ENCODE measurements at places on chromosomes 2 and 18.
A peak's percentile ranks its signal among the peaks of the same experiment; 100 is the strongest.

DNA sequence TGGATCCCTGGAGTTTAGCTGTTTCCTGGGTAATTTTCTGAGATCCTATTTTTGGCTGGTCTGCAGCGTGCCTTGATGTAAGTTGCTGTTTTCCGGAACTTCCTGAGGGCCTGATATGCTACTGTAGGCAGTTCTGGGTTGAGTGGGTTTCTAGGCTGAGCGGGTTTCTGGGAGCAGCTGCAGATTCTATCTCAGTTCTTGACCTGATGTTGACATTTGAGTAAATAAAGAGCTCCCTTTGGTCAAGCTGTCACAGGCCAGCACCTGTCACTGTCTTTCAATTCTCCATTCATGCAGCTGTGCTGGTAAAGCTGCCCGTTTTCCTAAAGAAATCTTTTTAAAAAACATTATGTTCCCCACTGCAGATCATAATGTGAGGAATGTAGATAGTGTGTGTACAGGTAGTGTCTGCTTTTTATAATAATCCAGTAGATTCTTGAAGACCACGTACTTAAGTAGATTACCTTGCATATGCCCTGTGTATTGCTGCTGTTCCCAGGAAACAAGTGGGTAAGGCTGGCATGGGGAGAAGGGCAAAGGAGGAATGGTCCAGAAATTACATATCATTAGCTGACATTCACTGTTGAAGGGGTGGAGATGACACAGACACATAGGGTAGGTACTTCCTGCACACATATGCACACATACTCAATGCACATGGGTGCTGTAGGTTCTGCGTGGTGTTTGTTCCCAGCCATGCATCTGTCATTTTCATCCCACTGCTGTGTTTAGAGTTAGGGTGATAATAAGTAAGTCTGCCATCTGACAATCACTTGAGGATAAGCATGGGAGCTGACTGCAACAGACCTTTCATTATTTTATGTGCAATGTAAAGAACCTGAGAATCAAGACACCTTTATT lies 25.9 kb downstream of the CD28 start:
- no peak for DNase-seq

GRCh38 chr2:46364797-46365457 lies 67.7 kb downstream of the EPAS1 start:
- peak; percentile 42 for DNase-seq

DNA sequence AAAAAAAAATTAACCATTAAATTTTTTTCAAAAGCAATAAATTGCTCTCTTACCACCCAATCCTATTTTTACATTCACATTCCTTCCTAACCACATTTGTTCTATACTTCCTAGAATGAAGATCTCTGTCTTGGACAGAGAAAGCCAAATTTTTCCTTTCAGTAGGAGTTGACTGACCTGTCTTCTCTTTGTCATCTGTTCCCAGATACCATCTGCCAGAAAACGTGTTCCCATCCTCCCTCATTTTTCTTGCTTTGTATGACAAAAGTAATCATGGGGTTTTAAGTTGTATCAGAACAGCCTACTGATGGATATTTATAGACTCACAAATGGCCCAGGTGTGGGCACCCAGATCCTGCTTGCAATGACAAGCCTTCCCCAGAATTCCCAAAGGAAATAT lies 182.1 kb downstream of the CYP26B1 start:
- no peak for DNase-seq

- DNase-seq, result no peak
Observed at GRCh38 chr2:213065583-213066442, 85.6 kb downstream of the IKZF2 start.

- no peak for DNase-seq
Observed at GRCh38 chr2:215832791-215833190, 180.6 kb downstream of the MREG start.

All from Panc1 (cell line).